ENCODE measurements at places on chromosomes 16 and 17.

DNA sequence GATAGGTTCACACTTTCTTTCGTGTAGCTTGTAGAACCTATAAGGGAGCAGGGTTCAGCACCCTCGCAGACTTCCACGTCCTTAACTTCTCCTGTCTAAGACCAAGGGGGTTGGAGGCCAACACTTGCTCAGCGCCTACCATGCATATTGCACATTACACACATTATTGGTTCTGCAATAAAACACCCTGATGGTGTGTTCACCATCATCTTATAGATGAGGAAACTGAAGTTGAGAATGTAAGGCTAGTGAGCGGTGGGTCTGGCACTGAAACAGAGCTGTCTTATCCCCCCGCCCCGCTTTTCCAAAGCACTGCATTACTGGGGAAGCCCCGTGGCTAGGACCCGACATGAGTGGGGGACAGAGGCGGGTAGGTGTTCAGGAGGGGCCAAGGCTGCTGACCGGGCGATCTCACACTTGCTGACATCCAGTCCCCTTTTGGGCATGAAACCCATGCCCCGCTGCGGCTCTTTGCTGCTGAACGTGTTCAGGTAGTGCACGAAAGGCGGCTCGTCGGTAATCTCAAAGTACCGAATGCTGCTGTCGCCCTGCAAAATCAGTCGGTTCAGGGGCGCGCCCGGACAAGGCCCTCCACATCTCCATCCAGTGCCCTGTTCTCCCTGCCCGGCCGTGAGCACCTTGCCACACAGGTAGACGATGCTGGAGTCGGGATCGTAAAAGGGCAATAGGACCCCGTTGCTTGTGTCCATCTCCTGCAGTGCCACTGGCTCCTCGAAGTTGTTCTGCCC, 6.2 kb downstream of the CORO6 start:
- H3K4me3 ChIP-seq: no peak overlapping the region
- no peaks in the 10 kb centered on the region for H3K36me3 ChIP-seq
- H3K27ac ChIP-seq: peak overlapping the region; percentile 70
- DNase-seq: no peak
- no peaks in the 10 kb centered on the region for H3K27me3 ChIP-seq

DNA sequence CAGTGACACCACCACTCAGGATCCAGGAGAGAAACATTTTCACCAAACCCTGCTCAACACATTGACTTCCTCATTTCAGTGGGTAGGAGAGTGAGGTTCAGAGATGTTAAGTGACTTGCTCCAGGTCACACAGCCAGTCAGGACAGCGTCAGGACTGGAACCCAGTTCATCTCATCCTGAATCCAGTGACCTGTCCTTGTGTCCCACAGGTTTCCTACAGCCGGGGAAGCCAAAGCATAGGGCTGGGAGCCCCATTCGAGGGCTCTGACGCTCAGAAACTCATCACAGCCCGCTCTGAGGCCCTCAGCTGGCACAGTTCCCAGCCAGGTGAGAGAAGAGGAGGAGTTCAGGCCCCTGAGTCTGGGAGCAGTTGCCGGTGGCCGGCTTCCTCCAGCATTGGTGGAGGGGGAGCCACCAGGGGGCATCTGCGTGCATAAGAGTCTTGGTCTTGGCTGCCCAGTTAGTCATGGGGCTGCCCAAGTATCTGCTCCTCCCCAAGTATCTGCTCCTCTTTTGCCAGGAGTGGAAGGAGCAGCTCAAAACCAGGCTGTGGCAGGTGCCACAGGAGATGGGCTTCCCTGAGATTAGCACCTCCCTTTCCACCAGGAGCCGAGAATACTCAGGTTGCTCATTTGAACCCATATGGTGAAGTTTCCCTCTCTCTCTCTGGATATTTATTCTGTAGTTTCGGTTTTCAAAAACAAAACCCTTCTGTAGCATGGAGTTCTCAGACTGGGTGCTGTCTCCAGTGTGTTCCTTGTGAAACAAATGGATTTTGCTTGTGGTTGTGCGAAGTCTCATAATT, 56.0 kb downstream of the TNFRSF13B start:
- no peak overlapping the region for H3K27ac ChIP-seq
- H3K4me1 ChIP-seq: no peaks in the 10 kb centered on the region
- H3K27me3 ChIP-seq: no peaks in the 10 kb centered on the region
- H3K36me3 ChIP-seq: no peaks in the 10 kb centered on the region
- H3K4me3 ChIP-seq: no peak overlapping the region

GRCh38 chr17:76531486-76532038, 5.9 kb downstream of the CYGB start:
- H3K4me3 ChIP-seq: no peak overlapping the region
- peaks cover 48% of the 10 kb centered on the region for H3K4me1 ChIP-seq
- peak overlapping the region; percentile 96 for H3K27ac ChIP-seq
- H3K27me3 ChIP-seq: no peaks in the 10 kb centered on the region
- no peak for DNase-seq

- no peak overlapping the region for H3K4me3 ChIP-seq
- DNase-seq: peak; percentile 61
- H3K36me3 ChIP-seq: no peaks in the 10 kb centered on the region
- H3K27me3 ChIP-seq: no peaks in the 10 kb centered on the region
- H3K27ac ChIP-seq: peak overlapping the region; percentile 99
Observed at GRCh38 chr17:2395258-2396181, 5.3 kb downstream of the MNT start.

DNA sequence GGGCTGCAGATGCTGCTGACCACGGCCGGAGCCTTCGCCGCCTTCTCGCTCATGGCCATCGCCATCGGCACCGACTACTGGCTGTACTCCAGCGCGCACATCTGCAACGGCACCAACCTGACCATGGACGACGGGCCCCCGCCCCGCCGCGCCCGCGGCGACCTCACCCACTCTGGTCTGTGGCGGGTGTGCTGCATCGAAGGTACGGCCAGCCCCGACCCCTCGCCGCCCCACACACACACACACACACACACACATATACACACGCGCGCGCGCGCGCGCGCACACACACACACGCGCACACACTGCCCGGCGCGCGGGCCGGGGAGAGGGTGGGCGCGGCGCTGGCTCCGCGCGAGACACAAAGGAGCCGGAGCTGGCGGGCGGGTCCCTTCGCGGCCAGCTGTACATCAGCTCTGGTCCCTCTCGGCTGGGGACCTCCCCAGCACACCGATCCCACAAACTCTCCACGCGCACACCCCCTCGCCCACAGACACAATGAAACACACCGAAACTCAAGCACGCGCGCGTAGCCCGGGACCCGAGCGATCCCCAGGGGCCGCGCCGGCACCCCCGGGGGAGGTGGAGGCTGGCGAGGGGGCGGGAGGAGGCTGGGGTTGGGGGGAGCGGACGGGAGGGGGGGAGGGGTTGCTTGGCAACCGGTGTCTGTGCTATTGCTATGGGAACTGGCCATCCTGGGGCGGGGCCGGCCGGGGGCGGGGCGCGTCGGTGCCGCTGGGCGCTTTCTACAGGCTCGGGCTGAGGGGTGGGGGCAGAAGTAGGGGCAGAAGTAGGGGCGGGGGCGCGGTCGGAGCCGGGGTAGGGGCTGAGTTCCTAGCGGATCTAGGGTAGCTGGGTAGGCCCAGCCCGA, 658 bp downstream of the CACNG4 start:
- H3K4me1 ChIP-seq: no peaks in the 10 kb centered on the region
- no peak overlapping the region for H3K27ac ChIP-seq
- H3K4me3 ChIP-seq: peak overlapping the region; percentile 37
- DNase-seq: peak; percentile 44
- no peaks in the 10 kb centered on the region for H3K36me3 ChIP-seq
- H3K27me3 ChIP-seq: no peaks in the 10 kb centered on the region
